NCI-H2227 treated with DMSO at 0.1 percent for 48 hours (cell line): ENCODE measurements at places on chromosomes 2 and 18.
A peak's percentile ranks its signal among the peaks of the same experiment; 100 is the strongest.

DNA sequence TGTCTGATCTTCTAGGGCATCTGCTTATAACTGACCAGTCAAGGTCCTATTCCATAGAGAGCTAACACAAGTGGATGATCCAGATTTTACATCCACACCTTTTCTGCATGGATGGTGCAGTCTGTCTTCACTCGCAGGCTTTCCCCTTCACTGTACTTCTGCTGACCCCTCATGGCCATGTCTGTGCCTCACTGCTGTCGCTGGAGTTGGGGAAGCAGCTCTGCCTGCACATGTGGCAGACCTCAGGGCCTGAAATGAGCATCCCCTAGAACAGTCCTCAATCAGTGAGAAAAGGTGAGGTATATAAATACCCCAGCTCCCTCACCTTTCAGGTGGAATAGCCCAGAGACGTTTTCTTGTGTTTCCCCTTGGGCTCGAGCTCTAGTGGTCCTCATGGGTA is 233.8 kb downstream of the ANKRD36B start:
- no peak for DNase-seq

DNA sequence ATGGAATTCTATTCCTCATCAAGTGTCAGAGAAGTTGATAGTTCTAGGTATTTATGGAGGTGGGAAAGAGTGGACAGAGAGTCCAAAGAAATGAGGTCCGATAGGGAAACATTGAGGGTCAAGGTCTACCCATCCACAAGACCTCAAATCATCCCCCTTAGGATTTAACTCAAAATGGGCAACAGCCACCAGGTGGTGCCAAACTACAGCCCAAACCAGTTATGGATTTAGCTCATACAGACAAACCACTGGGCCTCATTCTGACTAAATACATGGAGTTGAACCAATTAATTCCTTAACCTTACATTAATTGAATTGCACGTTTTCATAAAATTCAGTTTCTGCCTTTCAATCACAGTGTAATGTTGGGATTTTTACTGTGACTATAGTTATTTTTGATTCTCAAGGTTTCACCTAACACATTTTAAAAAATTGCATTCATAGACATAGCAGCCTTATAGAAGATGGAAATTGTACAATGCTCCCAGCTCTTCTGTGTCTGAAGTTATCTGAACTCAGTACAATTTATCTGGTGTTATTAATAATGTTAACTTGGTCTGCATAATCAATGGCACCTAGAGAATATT is 98.2 kb upstream of the HNMT start:
- peak; percentile 27 for DNase-seq

DNA sequence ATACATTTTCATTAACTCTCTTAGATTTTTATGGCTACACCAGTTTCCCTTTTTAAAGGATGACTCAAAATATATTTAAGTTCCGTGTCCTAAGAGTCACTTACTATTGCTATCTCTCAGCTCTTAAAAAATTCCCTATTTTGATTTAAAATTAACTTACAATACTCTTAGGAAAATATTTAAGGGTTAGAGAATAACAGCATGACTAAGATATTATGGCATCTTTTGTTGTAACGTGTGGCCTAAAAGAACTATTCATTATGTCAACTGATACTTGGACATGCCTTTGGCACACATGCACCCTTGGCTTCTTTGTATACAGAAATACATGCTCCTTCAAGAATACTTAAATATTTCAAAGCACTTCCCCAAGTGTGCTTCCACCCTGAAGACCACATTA is 42.3 kb downstream of the SCN3A start:
- no peak for DNase-seq

DNA sequence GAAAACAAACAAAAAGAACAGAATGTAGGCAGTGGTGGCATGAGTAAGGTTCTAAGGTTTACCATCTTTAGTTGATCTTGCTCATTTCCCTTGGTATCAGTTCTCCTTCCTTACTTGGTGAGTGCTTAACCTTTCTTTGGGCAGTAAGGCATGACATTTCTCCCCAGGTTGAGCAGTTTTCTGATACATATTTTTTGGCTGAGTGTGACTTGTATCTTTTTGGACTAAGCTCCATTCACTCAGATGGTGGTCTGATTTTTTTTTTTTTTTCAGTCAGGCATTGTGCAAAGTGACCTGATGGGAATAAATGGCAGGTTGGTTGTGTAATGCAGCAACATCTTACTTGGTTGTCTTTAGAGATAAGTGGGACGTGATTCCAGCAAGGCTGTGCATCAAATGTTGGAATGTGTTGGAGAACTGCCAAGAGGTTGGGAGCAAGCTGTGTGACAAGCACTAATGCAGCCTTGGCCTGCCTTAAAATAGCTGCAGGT is 15.1 kb downstream of the SPTBN1 start:
- peak; percentile 93 for DNase-seq

DNA sequence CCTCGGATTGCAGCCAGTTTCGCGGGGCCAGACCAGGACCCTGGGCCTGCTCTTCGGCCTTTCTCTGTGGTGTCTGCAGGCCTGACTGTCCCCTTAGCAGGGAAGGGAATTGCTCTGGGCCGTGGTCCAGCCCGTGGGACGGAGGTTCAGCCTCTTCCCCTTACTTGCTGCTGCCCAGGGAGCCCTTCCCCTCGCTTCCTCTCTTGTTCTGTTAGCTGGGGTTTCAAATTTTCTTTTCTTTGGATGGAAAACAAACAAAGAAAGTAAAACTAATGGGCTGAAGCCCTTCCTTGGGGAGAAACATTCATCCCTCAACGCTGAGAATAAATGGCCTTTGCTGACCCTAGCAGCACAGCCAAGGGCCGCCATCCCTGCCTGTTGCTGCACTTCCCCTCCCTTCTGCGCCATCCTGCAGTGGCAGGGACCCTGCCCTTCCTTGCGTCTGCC is 52.4 kb downstream of the ASAP2 start:
- DNase-seq = no peak

DNA sequence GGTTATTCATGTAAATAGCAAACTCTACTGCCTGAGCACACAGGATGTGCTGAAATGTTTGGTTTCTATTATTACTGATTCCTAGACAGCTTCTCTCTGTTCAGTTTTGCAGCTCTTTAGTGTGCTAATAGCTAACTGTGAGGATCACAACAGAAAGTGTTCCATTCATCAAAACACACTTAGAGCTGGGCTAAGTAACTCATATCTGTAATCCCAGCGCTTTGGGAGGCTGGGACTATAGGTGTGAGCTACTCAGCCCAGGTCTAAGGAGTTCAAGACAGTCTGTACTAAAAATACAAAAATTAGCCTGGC is 63.2 kb downstream of the MOGAT1 start:
- DNase-seq = no peak

- DNase-seq = no peak
Observed at GRCh38 chr18:26322890-26323653, 96.8 kb downstream of the TAF4B start.

- no peak for DNase-seq
Observed at GRCh38 chr2:103010751-103011150, 248.9 kb downstream of the TMEM182 start.

- no peak for DNase-seq
Observed at GRCh38 chr18:53025247-53025646, 685.2 kb downstream of the DCC start.
